CD4-positive, alpha-beta T cell treated with Interleukin-1 beta for 1 hour (primary cell): ENCODE measurements at places on chromosomes 7 and 10.

DNA sequence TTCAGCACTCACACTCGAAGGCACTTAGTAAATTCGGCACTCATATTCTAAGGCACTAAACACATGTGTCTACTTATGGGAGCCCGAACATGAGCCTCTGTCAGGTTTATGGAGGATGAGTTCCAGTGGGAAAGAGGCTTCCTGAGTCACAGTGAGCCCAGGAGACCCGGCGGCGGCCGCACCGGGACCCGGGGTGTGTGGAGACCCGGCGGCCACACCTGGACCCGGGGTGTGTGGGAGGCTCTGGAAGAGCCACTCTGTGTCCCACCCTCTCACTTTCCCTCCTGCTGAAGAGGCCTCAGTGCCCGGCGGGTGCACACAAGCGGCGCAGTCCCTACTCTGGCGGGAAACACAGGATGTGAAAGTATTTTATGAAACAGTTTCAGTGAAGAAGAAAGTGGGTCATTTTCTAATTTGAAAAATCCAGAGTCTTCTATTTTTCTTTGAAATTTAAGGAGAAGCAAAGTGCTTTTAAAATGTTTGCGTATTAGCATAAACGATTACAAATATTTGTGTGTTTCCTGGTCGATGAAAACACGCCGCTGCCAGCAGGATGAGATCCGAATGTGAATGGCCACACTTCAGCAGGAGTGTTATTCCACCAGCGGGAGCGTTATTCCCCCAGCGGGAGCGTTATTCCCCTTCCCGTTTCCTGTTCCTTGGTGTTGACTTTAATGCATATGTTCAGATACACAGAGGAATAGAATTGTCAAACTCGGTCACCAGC lies 625.1 kb downstream of the DNAJB6 start:
- no peak for DNase-seq

DNA sequence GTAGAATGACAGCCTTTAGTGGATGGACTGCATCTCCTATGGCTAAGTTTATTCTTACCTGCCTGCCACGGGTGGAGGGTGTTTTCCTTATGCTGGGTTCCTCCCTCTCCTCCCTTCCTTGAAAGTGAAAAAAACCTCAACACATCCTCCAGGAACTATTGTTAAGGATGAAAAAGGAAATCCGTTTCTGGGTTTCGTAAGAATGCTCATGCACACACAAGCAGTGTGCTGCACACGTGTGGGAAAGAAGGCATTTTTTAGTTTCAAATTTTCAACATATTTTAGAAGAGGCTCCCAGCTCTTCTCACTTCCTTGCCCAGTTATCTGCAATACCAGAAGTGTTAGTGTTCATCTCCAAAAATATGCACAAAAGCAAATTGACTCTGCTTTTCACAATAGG lies 90.6 kb downstream of the FAM171A1 start:
- no peak for DNase-seq

DNA sequence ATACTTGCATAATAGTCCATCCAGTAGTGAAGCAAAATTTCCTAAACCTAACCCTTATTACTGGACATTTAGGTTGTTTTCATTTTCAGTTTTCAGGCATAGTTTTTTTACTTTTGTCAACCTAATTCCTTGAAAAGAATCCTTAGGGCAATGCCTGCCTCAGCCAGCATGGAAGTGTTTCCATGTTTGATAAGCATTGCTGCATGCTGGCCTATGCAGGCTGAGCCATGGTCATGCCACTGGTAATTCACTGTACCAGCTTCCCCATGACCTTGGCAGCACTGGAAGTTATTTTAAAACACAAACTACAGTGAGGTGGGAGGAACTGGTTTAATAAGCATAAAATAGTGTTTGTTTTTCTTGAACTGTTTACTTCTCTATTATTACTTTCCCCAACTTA lies 27.8 kb upstream of the PLCE1 start:
- DNase-seq: no peak

- no peak for DNase-seq
Observed at GRCh38 chr10:126469692-126470091, 81.4 kb upstream of the ADAM12 start.

- peak; percentile 48 for DNase-seq
Observed at GRCh38 chr10:101840102-101840684, 3.4 kb downstream of the KCNIP2 start.

- no peak for DNase-seq
Observed at GRCh38 chr10:99995713-99996112, 14.0 kb downstream of the DNMBP start.

GRCh38 chr10:102642736-102643335 lies 1.4 kb upstream of the TRIM8 start:
- DNase-seq: peak; percentile 48

DNA sequence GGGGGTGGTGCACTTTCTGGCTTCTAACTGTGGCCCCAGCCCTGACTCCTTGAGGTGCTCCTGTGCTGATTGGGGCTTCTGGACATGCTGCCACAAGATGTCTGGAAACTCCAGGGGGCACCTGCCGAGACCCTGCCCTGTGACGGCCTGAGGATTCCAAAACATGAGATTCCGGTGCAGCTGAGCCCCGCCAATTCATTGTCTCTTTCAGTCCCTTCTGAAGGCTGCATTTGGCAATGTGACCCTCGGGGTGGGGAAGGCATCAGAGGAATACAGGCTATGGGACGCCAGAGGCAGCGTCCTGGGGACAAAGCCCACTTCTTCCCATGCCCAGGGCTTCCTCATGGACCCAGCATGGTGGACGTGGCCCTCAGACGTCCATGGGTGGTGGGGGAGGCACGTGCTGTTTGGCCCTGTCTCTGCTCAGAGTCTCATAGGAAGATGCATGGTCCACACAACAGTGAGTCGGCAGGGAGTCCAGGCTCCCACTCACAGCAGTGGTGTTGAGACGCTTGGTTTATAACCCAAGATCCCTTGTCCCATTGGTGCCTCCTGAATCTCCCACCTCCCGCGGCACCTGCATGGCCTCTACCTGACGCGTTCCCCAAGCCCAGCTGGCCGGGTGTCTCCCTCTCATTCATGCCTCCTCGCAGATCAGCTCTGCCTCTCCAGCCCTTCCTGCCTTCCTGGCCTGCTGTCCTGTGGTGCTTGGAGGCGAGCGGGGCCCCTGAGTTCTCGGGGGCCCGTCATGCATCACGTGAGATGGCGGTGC lies 129.9 kb downstream of the WDR37 start:
- DNase-seq: no peak

- DNase-seq: no peak
Observed at GRCh38 chr10:120827251-120827875, 23.8 kb upstream of the WDR11 start.

DNA sequence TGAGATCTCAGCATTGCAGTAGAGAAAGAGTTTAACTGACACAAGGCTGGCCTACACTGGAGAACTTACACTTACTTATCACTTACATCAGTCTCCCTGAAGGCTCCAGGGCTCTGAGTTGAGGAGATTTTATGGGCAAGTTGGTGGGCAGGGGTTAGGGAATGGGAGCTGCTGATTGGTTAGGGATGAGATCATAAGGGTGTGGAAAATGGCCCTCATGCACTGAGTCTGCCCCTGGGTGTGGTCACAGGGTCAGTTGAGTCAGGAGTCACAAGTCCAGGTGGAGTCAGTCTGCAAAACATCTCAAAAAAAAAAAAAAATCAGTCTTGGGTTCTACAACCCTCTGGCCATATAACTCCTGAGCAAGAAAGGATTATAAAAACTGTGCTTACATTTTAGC lies 60.5 kb downstream of the PPP1R17 start:
- DNase-seq: no peak

GRCh38 chr7:70833726-70834125 lies 298.2 kb upstream of the GALNT17 start:
- no peak for DNase-seq

DNA sequence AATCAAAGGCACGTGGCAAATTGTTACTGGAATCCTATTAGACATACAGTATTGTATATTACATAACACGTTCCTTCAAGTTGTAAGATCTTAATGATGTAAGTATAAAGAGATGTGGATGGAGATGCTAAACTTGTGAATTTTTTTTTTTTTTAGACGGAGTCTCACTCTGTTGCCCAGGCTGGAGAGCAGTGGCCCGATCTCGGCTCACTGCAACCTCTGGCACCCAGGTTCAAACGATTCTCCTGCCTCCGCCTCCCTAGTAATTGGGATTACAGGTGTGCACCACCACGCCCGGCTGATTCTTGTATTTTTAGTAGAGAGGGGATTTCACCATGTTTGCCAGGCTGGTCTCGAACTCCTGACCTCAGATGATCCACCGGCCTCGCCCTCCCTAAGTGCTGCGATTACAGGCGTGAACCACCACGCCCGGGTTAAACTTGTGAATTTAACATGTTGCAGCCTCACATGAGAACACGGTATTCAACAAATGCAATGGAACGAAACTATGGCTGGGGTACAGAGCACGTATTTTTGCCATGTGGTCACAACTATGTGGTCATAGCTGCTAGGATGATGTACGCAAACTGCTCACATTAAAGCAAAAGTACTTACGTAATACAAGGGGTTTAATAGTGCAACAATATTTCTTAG lies 818 bp upstream of the SUPV3L1 start:
- no peak for DNase-seq

GRCh38 chr7:22269963-22270362 lies 87.0 kb downstream of the RAPGEF5 start:
- no peak for DNase-seq

- no peak for DNase-seq
Observed at GRCh38 chr7:20442951-20443350, 112.3 kb downstream of the ITGB8 start.

DNA sequence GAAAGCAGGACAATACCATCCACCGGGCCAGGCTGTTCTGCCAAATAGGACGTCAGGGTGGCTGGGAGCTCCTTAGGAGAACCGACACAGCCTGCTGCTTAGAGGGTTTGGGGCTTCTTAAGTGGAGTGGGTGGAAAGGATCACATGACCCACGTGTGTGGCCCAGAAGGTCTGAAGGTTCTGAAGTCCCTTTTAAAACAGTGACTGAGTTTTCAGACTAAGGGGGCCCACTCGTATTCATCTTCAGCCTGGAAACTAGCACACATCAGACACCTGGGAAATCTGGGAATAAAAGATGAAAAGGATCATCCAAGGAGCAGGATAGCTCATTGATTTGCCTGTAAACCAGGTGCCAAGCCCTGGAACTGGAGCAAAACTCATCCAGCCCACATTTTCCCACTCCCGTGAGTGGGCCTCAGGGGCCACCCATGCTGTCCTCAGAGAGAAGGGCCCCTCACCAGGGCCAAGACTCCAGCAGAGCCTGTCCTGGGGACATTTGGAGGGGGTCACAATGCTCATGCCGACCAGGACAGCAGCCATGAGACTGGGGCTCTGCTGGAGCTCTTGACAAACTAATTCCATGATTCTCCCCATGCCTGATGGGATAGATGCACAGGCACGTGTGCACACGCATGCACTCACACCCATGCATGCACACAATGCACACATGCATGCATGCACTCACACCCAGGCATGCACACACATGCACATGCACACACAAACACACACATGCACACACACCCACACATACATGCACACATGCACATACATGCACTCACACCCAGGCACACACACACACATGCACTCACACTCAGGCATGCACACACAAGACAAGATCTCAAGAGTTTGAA lies 168.8 kb upstream of the PPP2R2D start:
- no peak for DNase-seq

DNA sequence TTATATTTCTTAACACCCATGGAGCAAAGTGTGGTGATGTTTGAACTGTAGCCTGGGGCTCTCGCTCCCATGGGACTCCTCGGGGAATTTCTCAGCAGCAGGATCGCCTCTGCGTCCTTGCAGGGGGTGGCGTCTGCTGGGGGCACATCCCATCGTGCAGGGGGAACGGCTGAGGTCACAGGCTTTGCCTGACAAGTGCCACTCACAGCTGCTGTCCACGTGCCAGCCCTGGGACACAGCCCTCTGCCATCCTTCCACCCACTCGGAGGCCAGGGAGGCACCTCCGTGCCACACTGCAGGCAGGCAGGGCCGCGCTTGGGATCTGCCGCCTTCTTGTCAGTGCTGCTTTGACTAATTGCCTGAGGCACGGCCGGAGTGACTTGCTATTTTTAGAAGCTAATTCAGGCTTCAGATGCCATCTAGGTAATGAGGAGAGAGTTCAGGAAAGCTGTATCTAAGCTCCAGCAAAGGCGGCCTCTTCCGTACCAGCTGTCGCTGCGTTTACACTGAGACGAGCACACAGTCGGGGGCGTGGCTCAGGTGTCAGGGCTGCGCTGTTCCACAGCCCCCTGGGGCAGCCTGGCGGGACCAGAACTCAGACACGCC lies 45.7 kb downstream of the PITRM1 start:
- no peak for DNase-seq

DNA sequence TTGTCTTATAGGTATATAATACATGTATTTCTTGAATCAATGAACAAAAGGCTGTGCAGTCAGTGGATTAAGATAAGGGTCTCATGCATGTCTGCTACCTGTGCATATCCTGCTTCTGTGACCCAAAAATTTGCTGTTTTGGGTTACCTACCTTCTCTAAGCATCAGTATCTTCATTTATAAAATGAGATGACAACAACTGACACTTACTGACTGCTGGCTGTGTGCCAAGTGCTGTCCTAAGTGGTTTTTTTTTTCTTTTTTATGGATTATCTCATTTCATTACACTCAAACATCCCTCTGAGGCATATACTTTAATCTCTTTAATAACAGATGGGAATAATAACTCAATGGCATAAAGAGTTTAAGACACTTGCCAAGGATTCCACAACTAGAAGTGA lies 2.1 kb downstream of the PDK4 start:
- no peak for DNase-seq

- DNase-seq: no peak
Observed at GRCh38 chr10:35276889-35277288, 59.4 kb upstream of the CCNY start.

- DNase-seq: no peak
Observed at GRCh38 chr10:43044448-43044921, 32.4 kb upstream of the RET start.

DNA sequence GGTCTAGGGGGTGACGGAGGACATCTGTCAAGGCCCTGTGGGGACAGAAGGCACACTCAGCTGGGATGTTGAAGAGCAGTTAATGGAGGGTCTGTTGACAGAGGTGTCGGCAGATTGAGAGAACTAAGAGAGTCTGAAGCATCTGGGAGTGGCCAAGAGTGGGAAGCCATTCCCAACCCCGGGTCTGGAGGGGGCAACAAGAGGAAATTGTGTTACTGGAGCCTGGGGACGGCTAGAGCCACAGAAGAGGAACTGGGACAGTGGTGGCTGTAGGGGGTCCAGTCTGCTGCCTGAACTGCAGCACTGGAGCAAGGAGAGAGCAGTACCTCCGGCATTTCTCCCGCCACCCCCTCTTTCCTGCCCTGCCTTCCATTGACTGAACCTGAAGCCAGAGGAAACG lies 136.6 kb downstream of the CHN2 start:
- DNase-seq: no peak

DNA sequence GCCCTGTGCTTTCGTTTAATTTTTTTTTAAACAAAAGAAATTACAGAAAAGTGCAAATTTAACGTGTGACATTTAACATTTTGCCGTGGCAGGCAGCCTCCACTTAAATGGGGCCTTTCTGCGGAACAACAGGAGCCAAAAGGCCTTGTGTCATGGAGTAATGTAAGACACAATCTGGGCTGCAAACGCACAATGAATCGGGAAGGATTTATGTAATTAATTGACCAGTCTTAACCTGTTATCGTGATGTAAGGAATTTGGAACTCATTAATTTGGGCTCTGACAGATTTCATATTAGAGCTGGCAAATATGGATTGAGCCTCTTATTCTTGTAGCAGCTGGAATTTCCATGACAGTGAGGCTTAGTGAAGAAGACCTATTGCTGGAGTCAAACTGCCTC lies 86.4 kb downstream of the SNX10 start:
- DNase-seq: no peak
